Foreskin melanocyte (primary cell): ENCODE measurements at places on chromosomes 3 and 15.

DNA sequence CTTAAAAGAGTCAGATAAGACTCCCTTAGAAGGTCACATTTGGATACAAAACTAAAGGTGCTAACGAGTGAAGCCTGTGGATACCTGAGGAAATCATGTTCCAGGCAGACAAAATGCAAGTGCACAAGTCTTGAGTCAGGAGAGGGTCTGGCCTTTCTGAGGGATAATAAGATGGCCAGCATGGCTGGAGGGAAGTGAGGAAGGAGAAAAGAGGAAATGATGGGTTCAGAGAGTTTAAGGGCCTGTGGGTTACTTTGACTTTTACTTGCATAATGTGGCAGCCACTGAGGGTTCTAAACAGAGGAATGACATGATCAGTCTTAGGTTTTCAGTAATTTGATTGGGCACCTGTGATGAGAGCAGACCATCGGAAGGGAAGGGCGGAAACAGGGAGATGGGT, 3.5 kb upstream of the ROPN1B start:
- no peak for DNase-seq

- DNase-seq, result peak; percentile 84
Measured at GRCh38 chr15:99733268-99734039, at the start of gene LYSMD4. Gene LYSMD4, minus strand, starts transcription at chr15:99733437. Its CDS starts 1,438 bp downstream, at chr15:99731999.

- DNase-seq, result no peak
Measured at GRCh38 chr3:29382845-29383244, 102.0 kb downstream of the RBMS3 start.

DNA sequence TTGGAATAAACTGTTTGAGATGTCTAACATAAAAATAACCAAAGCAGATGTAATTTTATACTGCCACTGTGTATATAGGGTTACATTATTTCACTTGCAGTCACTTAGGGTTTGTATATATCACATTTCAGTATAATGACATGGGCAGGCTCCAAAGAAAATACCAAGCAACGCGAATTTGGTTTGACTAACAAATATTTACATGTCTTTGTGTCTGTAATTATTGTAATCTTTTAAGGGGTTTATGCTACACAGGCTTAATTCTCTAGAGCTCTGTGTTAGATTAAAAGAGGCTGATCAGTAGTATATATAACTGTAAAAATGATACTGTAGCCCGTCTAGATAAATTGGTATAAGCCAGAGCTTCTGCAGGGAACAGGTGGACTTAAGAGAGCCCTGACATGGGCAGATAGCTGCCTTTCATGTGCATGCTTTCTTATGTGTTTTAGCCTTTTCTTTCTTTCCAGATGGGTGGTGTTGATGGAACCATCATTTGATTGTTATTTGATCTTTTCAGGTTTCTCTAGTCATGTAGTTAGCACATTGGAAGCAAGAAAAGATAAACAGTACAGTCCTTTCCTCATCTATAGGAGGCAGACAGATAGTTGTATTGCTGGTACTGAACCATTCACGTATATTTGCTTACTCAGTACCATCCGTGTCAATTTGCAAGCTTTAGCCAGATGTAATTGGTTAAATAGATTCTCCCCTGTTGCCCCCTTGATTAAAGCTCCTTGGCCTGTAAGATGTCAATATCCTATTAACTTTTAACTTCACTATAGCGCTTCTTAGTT, 86.1 kb downstream of the GALK2 start:
- no peak for DNase-seq

DNA sequence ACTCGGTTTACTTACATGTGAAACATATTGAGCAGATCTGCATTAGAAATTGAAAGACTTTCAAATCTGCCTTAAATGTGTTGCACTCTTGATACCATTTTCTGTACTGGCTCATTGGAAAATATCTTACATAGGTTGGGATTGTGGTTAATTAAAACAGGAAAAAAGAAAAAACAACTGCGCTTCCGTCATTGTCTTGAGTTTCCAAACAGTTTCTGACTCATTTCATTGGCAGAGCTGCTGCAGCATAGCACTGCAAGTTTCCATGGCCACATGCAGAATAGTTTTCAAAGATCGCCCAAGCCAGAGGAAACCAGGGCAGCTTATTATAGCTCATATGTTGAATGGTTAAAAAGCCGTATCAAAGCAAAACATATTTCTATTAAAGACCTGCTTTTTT, 446.6 kb upstream of the BCHE start:
- DNase-seq, result no peak

DNA sequence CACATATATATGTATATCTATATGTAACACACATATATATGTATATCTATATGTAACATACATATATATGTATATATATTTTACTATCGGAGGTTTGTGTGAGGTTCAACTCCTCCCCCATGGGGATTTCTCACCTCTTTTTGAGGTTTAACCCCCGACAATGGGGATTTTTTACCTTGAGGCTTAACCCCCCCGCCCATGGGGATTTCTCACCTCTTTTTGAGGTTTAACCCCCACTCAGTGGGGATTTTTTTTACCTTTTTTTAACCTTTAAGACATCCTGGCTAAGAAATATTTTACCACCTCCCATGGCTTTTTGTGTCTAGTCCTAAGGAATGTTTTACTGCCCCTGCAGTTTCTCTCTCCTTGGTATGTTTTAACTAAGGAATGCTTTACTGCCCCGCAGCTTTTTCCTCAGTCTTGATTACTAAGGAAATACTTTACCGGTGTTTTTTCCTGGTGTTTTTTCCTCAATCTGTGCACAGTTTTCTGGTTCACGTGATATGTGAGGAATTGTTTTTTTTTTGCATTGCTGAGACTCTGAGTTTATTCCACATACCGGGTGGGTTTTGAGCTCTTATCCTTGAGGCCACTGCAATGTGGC, 185.2 kb downstream of the KLF13 start:
- no peak for DNase-seq

DNA sequence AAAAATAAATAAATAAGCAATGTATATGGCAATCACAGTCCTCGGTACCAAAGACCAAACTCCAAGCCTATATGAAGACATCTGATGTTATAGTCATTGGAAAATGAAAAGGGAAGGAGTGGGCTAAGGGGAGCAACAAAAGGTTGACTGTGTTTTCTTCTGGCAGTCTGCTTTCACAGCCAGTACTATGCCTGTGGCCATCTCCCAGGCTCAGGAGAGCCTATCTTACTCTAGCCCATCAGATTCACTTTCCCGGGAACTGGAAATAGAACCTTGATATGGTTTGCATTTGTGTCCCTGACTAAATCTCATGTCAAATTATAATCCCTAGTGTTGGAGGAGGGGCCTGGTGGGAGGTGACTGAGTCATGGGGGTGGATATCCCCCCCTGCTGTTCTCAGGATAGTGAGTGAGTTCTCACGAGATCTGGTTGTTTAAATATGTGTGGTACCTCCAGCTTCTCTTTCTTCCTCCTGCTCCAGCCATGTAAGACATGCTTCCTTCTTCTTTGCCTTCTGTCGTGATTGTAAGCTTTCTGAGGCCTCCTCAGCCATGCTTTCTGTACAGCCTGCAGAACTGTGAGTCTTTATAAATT, 105.3 kb downstream of the PLCH1 start:
- DNase-seq, result no peak

DNA sequence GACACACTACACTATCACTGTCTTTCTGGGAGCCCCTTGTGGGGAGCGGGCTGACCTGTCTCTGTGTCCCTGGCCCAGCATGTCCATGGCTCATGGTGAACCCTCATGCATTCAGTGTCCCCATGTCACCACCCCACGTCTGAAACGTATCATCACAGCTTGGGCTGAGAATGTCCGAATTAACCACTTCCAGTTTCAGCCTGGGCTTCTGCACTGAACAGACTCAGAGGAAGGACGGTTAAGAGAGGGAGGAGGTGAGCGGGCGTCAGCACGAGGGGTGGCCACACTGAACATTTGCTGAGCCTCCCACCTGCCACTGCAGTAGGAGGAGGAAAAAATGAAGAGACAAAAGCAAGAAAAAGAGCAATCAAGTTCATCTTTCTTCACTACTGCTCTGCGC, 30.5 kb downstream of the ATP2B2 start:
- no peak for DNase-seq

- DNase-seq, result no peak
Measured at GRCh38 chr3:195285372-195285771, 14.4 kb upstream of the XXYLT1 start.

DNA sequence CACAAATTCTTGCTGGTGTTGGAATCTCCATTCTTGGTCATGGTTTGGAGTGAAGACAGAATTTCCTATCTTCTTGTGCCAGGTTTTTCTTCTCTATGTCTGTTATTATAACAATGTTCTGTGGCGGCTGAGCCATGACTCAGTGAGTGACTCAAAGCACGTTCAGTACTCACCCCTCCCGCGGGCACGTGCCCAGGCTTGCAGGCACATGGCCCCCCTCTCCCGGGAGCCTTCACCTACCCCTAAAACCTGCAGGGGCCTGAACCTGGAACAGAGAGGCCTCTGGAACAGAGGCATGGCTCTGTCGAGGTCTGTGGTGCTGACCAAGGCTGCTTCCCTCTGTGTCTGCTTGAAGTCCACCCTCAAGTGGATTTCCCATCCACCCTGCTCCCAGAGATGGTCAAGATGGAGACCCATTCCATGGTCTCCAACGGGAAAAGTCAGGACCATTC, 27.6 kb downstream of the PLXNB1 start:
- peak; percentile 68 for DNase-seq

GRCh38 chr15:56813995-56814394, 80.7 kb upstream of the ZNF280D start:
- DNase-seq, result no peak

- no peak for DNase-seq
Measured at GRCh38 chr3:46719735-46720271, 2.1 kb upstream of the PRSS50 start.

- no peak for DNase-seq
Measured at GRCh38 chr3:117427081-117427480, 717.5 kb downstream of the TUSC7 start.

DNA sequence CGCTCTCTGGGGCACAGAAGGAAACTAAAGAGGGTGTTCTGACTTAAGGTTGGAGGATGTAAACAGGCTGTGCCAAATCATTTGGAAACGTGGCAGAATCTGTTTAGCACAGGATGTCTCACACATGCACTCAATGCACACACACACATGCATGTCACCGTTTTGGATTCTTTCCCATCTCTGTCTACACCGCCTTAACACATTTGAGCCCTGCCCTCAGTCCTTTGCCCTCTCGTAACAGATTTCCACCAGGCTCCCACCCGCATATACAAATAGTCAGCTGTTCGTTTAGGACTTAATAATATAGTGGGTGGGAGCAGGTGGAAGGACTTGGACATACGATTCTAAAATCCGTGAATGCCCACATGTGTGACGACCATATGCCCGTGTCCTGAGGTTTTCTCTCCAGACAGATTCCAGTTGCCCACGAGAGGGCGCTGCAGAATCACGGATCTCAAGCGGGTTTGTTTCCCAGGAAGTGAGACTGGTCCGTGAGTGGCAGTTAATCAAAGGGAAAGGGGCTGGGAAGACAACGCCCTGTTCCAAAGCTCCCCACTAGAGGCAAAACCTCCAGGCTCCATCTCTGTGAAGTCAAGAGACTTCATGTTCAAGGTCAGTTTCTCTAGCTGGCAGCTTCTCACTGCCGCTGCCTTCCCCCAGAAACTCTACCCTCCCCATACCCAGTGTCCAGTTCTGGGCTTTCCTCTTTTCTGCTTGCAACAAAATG, 44.5 kb downstream of the NOX5 start:
- DNase-seq, result peak; percentile 81

DNA sequence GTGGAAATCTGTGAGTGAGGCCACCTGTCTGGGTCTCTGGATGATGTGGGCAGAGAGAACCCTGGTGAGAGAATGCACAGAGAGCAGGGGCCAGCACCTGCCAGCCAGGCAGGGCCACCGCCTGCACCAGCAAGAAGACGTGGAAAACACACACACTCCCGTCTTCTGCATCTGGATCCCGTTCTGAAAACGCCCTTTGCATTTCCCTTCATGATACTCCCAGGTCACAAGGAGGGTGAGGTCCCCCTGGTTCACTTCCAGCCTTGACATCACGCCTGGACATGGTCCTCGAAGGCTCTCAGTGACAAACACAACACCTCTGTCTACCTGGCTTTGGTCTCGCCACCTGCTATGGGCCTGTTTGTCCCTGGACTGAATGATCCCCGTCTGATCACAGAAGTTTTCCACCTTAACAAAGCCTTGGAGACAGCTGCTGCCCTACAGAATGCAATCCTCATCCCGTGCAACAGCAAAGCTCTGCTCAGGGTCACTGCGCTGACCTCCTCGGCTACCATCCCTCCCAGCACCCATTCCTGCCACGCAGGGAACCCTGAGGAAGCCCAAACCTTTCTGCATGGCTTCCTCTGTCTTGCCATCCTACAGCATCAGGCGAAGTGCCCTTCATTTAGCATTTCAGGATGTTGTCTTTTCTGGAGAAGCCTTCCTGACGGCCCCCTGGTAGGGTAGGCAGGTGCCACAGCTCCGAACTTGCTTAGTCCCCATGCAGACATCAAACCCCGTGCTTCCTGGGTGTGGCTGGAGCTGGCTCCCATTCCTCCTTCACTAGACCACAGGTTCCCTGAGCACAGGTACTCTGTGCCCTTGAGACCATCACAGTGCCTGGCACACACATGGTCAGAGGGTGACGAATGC, 122.5 kb downstream of the ATP10A start:
- DNase-seq, result no peak

DNA sequence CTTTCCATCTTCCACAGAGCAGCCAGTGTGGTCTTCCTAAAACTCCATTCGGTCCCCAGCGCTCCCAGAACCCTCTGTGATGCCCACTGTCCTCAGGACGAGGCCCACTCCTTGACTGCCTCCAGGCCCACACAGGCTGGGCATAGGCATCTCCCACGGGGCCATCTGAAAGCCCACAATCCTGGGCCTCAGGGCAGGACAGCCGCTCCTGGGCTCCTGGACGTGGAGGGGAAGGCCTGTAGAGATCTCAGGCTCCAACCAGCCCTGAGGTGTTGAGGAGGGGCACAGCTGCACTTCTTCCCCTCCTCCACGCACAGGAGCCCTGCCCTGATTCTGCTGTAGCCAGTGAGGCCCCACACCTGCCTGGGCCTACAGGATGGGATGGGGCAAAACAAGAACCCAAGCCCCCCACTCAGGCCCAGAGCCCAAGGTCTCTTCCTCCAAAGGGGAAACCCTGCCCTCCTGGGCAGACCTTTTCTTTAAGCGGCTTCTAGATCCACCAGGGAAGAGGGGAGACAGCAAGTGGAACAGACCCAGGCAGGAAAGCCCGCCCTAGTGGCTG, 25.9 kb downstream of the SHISA5 start:
- DNase-seq, result no peak

DNA sequence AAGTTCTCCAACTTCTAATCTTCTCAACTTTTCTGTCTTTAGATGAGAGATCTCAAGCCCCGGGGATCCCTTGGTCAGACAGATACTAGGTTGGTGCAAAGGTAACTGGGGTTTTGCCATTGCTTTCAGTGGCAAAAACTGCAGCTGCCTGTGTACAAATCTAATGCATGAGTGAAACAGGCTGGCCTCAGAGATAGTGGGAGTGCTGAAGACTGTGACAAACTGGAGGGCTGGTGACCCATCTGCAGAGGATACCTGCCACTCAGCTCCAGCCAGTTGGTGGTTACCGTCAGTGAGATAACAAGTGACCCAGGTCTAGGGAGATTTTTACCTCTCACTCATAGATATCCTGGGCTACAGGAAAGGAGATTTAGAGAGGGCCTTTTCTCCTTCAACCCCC, 85.7 kb downstream of the RYR3 start:
- DNase-seq, result no peak

- no peak for DNase-seq
Measured at GRCh38 chr3:29004885-29005599, 275.8 kb upstream of the RBMS3 start.
